ENCODE measurements at places on chromosomes 6 and 20.

DNA sequence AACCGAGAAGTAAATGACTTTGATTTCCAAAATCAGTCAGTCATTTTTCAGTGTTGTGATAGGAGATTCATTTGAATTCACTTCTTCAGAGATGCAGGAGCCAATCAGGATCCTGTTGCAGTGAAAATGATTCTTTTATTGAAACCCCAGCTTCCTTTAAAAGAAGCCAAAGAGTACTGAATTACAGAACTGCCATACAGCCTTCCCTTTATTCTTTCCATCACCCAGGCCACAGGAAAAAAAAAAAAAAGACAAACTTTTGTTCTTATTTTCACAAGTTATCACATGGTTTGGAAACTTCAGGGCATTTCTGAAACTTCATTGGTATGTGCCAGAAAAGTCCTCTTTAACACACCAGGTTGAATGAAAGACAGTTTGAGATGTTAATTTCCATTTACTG lies 1.8 kb upstream of the CARMIL1 start:
- DNase-seq, result no peak

- DNase-seq, result no peak
Observed at GRCh38 chr6:88248709-88249321, 82.7 kb upstream of the CNR1 start.

DNA sequence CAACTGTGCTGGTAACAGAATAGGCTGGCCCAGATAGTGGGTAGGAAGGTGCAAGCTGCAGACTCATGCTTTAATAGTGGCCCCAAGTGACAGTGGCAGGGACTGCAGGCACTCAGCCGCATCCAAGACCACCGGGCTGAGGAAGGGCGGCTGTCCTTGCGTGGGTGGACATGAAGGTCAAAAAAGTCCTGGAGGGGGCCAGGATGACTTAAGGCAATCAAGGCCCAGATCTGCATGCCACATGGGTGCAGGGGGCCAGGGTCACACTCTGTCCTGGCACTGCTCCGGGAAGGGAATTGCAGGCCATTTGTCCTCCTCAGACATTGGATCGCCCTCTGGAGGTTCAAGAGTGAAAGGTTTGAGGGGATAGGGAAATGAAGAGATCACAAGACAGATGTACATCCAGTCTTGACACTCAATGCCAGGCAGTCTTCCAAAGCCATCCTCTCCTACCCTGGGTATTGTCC lies 10.4 kb upstream of the VNN2 start:
- DNase-seq, result no peak

DNA sequence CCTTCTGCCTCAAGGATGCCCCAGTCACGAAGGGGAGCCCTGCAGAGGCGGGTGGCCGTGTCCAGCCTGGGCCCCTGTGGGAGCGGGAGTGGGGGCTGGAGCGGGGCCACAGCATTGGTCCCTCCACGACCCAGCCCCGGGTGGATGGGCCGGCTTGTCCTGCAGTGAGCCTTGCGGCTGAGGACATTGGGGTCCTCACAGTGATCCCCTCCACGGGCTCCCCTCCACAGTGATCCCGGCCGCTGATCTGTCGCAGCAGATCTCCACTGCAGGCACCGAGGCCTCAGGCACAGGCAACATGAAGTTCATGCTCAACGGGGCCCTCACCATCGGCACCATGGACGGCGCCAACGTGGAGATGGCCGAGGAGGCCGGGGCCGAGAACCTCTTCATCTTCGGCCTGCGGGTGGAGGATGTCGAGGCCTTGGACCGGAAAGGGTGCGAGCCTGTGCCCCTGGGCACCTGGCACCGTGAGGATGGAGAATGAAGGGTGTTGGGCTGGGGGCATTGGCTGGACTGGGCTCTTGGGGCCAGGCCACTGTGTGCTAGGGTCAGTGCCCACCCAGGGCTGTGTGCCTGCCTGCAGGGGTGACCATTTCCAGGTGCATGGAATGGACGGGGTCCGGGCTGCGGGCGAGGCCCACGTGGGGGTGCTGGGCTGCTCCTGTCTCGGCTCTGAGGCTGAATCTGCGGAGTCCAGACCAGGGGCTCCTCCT lies 44.4 kb downstream of the PYGB start:
- DNase-seq, result no peak

DNA sequence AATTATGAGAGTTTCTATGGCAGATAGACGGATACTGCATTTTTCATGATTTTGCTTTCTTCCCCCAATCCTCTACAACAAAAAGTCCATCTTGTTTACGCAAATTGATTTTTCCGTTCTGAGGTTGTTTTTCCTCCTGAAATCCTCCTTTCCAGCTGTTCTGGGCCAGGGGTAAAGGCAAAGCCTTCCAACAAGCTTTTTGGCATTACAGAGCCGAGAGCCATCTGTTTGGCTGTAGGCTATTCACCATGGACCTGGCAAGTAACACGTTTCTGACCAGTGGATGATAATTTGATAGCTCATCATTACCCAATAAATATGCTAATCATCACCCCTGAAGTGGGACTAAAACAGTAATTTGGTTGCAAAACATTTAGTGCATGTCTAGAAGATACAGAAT lies 226.5 kb downstream of the CBLN4 start:
- DNase-seq, result no peak

DNA sequence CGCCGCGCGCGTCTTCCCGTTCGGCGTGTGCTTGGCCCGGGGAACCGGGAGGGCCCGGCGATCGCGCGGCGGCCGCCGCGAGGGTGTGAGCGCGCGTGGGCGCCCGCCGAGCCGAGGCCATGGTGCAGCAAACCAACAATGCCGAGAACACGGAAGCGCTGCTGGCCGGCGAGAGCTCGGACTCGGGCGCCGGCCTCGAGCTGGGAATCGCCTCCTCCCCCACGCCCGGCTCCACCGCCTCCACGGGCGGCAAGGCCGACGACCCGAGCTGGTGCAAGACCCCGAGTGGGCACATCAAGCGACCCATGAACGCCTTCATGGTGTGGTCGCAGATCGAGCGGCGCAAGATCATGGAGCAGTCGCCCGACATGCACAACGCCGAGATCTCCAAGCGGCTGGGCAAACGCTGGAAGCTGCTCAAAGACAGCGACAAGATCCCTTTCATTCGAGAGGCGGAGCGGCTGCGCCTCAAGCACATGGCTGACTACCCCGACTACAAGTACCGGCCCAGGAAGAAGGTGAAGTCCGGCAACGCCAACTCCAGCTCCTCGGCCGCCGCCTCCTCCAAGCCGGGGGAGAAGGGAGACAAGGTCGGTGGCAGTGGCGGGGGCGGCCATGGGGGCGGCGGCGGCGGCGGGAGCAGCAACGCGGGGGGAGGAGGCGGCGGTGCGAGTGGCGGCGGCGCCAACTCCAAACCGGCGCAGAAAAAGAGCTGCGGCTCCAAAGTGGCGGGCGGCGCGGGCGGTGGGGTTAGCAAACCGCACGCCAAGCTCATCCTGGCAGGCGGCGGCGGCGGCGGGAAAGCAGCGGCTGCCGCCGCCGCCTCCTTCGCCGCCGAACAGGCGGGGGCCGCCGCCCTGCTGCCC lies 1.1 kb downstream of the SOX4 start:
- no peak for DNase-seq

DNA sequence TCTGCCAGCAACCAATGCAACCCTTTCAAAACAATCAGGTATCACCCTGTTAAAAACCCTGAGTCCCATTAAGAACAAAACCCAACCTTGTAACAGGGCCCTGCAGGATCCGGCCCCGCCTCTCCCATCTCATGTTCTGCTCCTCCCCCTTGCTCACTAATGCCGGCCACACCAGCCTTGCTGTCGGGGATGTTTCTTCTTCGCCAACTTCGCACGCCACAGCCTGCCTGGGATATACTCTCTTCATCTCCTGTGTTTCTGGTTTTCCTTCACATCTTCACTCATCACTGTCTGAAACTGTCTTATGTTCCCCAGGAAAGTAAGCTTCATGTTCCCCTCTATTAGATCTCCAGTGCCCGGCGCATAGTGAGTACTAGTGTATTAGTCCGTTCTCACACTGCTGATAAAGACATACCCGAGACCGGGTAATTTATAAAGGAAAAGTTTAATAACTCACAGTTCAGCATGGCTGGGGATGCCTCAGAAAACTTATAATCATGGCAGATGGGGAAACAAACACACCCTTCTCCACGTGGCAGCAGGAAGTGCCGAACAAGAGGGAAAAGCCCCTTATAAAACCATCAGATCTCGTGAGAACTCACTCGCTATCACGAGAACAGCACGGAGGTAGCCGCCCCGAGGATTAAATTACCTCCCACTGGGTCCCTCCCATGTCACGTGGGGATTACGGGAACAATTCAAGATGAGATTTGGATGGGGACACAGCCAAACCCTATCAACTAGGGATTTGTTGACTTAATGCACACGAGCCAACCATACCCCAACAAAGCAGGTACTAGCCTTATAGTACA lies 5.1 kb downstream of the TP53RK start:
- DNase-seq, result no peak

DNA sequence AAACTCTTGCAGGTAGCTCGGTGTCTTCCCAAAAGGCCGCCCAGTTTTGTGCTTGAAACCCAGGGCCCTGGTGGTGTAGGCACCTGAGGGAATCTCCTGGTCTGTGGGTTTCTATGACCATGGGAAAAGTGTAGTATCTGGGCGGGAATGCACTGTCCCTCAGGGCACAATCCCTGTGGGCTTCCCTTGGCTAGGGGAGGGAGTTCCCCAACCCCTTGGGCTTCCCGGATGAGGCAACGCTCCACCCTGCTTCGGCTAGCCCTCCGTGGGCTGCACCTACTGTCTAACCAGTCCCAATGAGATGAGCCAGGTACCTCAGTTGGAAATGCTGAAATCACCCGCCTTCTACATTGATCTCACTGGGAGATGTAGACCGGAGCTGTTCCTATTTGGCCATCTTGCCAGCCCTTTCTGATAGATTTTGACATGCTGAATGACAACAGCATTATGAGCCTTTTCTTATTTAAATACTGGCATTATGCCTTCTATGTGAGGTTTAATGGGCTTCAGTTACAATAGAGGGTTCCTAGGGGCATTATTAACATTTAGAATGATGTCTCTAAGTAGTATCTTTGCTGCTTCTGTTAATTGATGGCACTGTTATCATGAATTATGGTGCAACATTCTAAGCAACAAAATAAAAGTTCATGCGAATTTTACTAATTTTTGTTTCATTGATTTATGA lies 133.7 kb upstream of the FLRT3 start:
- no peak for DNase-seq

- no peak for DNase-seq
Observed at GRCh38 chr6:169635345-169635744, 66.5 kb downstream of the WDR27 start.

- no peak for DNase-seq
Observed at GRCh38 chr6:112439432-112439831, 92.3 kb downstream of the RFPL4B start.

DNA sequence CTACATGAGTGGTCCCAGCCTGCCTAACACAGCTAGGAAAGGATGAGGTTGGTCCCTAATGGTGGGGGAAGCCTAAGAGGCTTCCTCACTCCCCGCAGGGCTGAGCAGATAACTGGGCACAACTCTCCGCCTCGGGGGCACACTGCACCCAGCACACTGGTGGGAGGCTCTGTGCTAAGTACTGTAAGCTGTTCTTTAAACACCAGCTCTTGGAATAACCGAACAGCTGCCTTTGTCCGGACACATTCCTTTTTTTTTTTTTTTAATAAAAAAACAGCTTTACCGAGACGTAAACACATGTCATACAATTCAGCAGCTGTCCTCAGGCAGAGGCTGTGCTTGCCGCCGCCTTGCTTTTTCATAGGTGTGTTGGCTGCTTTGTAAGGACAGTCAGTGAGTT lies 6.9 kb downstream of the PSMG4 start:
- DNase-seq, result no peak

- DNase-seq, result no peak
Observed at GRCh38 chr6:35161266-35161665, 20.1 kb upstream of the TCP11 start.

DNA sequence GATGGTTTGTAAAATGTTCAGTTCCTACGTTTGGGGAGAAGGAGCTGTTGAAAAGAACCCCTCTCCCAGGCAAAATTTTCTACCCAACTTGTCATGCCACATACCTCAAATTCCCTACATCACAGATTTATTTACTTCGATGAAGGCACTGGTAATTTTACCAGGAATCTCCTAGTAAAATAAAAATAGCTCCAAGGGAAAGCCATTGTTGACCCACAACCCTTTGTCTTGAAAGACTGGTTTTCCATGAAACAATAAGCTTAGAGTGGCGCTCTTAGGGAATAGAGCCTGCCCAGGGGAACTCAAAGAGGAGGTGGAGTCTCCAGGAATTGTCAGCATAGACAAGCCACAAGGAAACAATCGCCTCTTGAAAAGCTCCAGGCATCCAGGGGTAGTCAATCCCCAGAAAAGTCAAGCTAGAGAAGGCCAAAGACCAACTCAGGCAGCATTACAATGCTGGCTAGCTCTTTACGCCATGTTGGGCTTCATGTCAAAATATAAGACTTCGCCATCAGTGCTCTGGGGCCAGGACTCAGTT lies 99.2 kb upstream of the RREB1 start:
- no peak for DNase-seq

GRCh38 chr6:10621213-10621612 lies 73.2 kb downstream of the C6orf52 start:
- no peak for DNase-seq

DNA sequence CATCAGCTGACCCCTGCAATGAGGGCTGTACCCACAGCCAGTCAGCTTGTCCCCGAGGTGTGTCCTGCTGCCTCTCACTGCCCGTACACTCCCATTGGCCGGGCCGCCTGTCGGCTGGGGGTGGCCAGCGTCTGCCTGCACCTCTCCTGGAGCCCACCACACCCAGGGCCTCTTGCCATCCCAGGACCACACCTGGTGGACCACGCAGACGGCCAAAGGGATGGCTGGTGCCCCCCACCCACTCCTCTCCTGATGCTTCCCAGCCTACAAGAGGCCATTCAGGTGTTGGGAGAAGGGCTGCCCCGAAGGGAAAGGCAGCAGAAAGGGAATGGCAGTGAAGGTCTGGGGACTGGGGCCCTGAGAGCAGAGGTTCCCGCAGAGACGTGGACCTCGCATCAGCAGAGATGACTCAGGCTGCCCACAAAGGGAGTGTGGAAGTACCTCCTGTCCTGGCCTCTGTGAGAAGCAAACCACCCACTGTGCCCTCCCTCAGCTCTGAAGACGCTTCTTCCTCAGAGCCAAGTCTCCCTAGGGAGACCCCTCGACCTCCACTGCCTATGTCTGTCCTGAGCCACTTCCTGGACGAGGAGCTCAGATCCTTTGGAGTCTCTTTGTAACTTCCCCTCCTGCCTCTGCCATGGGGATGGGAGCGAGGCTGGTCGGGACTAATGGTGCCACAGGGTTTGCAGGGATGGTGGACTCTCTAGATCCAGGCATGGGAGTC lies 60.9 kb downstream of the PYGB start:
- no peak for DNase-seq

GRCh38 chr20:11229772-11230171 lies 556.0 kb upstream of the JAG1 start:
- DNase-seq, result no peak

All from stimulated activated CD4-positive, alpha-beta T cell treated with anti-CD3 and anti-CD28 coated beads, TNF-alpha, amount 100 ng/mL, for 24 hours (primary cell).